Activated CD8-positive, alpha-beta memory T cell treated with anti-CD3 and anti-CD28 coated beads for 48 hours (primary cell): ENCODE measurements at places on chromosomes 5 and 9.

- DNase-seq, result no peak
These were observed 39.0 kb downstream of the GPR21 start for GRCh38 chr9:123072407-123072995.

- no peak for DNase-seq
These were observed 333.1 kb downstream of the ASTN2 start for GRCh38 chr9:117081641-117082317.

- no peak for DNase-seq
These were observed 31.0 kb upstream of the HMCN2 start for GRCh38 chr9:130234340-130235260.

- no peak for DNase-seq
These were observed 1640.9 kb upstream of the C9orf72 start for GRCh38 chr9:29214154-29214689.

- no peak for DNase-seq
These were observed 1021.9 kb downstream of the CDH12 start for GRCh38 chr5:21831145-21831787.

- DNase-seq, result no peak
These were observed 121.2 kb upstream of the NFIB start for GRCh38 chr9:14434971-14435718.

DNA sequence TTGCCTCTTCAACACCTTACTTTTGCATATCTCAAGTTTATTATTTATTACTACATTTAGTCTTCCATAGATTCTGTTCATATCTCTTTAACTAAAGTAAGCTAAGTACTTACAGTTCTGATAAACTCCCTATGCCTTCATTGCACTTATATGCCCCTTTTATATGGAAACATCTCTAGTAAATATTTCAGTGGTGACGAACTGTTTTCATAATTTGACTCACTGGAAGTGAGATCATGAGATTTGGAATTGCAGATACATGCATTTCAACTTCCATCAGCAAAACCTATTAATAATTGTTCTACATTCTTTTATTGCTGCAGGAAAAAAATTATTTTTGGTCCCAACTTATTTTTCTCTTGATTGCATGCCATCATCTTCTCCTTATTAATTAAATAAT, 263.5 kb downstream of the CD180 start:
- DNase-seq, result no peak

DNA sequence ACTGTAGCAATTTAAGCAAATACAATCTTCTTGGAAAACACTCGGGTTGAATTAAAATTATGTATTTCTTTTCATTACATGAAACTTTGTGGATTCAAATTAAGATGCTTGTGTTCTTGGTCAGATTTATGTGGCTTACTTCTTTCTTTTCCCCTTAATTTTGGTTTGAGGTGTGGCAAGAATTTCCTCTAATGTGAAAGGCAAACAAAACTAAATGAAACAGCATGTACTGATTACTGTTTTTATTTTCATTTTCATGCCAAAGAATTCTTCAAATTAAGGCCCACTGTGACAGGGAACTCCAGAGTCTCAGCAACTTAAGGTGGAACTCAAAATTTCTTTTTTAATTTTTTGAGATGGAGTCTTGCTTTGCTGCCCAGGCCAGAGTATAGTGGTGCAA, at the start of gene OMD:
Gene OMD (minus strand): TSS at position 132 of the 400 bp plus-strand sequence. CDS start 6,913 bp downstream, outside the sequence.
- no peak for DNase-seq

GRCh38 chr5:43352915-43353314, 39.7 kb upstream of the HMGCS1 start:
- no peak for DNase-seq

DNA sequence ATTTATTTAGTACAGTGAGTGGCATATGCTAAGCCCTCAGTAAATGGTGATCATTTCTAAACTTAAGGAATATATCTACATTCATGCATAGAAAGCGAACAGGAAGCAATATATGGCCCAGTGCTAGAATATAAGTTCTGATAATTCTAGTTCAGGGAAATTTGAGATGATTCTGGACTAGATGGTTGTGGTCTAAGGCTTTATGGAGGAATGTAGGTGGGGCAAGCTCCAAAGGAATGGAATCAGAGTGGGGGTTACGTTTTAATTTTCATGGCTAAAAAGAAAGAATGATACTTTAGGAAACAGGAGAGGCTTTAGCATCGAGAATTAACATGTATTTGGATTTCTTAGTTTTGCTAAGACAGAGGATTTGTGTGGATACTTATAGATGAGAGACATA, 56.1 kb downstream of the MTREX start:
- DNase-seq, result no peak

- DNase-seq, result no peak
These were observed 25.4 kb downstream of the SERINC5 start for GRCh38 chr5:80230269-80230992.

DNA sequence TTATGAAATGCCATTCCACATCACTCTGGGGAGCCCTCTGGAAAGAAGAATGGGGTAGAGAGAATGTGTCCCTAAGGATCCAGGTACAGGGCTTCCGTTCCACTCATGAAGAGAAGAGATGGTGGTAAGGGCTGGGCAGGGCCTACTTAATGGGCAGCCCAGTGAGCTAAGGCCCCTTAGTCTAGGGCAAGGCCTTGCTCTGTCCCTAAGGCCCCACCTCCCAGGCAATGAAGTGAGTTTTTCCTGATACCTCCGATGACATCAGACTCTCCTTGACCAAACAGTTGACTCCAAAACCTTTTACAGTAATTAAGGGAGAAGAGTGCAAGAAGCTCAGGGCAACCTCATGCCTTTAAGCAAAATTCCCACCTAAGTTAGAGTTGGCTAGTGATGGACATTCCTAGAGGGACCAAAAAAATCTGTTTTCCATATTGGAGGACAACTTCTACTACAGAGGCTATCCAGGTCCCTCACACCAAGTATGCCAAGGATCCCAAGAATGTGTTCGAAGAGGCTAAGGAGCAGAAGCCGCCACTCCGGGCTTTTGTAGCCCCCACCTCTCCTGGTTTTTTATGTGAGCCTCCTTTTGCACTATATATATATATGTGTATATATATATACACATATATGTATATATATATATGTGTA, 5.9 kb downstream of the KLF9 start:
- DNase-seq, result no peak

DNA sequence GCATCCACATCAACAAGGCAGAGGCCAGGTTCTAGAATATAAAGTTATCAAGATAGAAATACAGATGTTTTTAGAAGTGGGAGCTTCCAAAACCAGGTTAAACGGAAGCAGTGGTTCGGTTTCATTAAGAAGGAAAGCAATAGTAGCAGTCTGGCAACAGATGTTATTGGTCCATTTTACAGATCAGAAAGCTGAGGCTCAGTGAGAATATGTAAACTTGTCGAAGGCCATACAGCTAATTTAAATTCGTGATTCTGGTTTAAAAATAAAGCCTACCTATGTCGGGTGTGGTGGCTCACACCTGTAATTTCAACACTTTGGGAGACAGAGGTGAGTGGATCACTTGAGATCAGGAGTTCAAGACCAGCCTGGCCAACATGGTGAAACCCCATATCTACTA, 160.6 kb downstream of the ARRDC3 start:
- no peak for DNase-seq

DNA sequence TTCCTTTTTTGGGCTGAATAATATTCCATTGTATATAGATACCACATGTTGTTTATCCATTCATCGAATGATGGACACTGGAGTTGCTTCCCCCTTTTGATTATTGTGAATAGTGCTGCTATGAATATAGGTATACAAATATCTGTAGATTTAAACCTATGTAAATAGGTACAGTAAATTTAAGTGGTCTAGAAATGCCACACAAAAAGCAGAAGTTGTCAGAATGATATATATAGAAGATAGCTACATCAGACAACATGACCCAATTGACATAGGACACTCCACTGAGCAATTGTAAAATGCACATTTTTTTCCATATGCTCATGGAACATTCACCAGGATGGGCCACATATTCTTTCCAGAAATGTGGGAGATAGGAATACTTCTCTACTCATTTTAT, 77.6 kb downstream of the SMIM15 start:
- no peak for DNase-seq

- no peak for DNase-seq
These were observed 18.9 kb upstream of the NPR3 start for GRCh38 chr5:32692036-32692746.

- no peak for DNase-seq
These were observed 482 bp downstream of the NFIB start for GRCh38 chr9:14313378-14313940.

DNA sequence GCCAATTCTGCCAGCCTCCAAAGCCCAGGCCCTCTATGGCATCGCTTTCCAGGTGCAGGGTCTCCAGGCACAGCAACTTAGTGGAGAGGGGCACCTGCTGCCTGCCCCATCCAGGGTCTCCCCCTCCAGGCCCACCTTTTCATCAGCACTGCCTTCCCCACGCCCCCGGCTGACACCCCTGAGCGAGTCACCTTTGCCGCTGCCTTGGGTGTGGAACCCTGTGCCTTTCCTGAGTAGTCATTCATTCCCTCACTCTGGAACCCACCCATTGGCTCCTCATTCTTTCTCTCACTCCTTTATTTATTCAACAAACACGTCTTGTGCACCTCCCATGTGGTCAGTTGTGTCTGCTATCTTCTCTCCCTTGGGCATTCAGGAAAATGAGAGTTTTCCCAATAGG, 14.5 kb upstream of the RPL26L1 start:
- no peak for DNase-seq

DNA sequence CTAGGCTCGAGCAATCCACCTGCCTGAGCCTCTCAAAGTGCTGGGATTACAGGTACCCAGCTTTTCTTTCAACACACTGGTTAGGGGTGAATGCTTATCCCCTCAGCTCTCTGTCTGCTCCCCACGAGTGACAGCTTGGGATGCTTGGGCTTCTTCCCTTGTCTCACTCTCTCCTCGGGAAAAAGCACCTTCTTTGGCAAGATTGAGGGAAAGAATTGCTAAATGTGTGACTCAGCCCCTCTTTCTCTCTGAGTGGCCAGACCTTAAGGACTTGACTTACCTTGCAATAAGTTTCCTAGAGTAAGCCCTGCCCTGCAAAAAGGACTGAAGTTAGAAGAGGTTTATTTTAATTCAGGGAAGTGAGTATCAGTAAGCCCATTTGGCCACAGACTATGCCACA, 68.1 kb upstream of the ERBIN start:
- no peak for DNase-seq

GRCh38 chr9:97307500-97308163, at the start of gene CCDC180:
CCDC180 (plus strand) TSS chr9:97307659; CDS start chr9:97308064, 405 bp downstream.
- DNase-seq, result no peak

DNA sequence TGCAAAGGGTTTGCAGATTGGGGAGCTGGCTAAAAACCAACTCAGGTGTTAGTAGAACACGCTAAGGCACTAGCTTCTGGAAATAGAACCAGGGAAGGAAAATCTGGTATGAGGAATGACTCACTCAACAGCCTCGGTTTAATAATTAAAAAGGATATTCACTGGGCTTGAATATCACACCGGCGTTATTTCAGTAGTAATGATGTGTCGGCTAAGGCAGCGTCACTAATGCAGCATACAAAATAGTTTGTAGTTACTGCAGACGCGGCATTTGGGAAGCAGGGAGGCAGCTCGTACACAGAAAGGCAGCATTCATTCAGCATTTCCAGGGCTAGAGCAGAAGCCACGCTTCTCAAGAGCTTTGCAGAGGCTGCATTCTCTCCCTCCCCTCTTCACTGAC, 1.7 kb downstream of the ADRA1B start:
- no peak for DNase-seq

- no peak for DNase-seq
These were observed 1.9 kb upstream of the PJA2 start for GRCh38 chr5:109411627-109412026.

DNA sequence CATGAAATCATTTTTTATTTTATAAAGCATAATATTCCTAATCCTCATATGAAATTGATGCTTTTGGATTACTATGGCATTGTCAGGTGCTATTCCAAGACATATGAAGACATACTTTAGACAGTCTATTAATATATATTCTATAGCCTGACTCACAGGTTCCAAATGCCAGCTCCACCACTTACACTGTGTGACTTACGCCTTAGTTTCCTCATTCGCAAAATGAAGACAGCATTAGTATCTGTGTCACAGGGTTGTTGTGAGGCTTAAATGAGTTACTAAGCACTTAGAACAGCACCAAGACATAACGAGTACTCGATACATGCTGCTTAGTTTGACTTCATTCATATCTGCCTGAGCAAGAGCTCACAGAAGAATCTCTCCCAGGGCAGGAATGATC, 132.2 kb upstream of the PTGER4 start:
- no peak for DNase-seq

DNA sequence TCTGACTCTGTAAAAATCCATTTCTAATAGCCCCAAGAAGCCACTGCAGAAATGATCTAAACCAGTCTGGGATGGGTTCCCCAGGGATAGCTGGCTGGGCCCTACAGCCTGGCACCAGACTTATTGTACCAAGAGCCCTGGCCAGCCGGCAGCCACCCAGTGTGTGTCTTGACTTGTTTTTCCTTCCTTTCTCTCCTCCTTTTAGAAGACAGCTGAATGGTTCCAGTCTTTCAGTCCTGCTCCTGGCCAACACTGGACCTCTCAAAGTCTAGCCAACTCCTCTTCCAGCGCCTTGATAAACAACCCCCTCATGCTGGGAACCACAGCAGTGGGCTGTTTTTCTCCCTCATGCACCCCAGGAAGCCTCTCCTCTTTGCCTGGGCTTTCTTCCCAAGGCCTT, 34.1 kb downstream of the ATOX1 start:
- no peak for DNase-seq

DNA sequence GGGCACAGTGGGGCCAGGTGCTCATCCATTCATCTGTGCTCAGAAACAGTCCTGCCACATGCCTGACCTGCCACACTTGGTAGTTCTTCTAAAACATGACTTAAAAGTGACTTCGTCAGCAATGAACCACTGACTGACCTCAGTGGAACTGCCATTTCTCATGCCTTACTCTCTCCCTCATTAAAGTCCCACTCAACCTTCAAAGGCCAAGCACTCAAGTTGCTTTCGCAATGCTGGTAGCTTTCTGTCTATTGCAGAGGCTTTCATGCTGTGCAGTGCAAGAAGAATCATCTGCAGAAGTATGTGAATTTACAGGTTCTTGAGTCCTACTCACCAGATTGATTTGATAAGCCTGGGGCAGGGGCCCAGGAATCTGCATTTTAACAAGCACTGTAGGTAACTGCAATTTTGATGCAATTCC, 23.9 kb downstream of the B4GALT1 start:
- DNase-seq, result no peak

DNA sequence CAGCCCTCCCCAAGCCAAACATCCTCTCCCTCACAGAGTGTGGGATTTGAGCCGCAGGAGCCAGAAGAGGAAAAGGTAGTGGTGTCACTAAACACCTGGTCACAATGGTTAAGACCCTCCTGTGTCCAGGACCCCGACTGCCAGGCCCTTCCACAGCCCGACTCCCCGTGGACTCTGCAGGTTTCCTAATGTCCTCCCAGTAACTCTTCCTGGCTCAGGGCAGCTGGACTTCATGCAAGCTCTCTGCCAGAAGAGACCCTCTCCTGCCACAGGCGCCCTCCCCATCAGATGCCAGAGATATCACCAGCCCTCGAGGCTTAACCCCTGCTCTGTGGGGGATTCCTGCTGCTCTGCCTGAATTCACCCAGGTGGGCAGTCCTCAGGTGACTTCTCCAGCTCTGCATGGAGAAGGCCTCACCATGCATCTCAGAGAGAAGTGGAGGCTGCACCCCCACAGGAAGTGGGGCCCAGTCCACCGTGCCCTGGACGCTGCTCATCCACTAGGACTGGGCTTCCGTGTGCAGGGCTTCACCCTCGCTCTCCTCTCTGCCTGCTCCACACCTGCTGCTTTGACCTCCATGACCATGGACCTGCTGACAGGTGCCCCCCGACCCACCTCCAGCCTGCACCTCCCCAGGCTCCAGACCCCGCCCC, 111.2 kb downstream of the ADAMTS2 start:
- no peak for DNase-seq

- no peak for DNase-seq
These were observed 92.6 kb downstream of the EFNA5 start for GRCh38 chr5:107578051-107578635.
